ENCODE measurements at places on chromosomes 7 and 10.

DNA sequence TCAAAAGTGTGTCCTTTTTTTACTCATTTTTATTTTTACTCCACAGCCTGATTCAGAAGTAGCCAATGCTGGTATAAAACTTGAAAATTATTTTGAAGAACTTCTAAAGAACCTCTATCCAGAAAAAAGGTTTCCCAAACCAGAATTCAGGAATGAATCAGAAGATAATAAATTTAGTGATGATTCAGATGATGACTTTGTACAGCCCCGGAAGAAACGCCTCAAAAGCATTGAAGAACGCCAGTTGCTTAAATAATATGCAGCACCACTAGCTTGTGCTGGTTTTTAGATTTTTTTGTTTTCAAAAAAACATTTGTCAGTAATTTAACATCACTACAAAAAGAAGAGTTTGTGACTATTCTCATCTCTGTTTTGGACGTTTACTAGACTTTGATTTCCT is 116.5 kb downstream of the SVOPL start:
- no peak for DNase-seq

DNA sequence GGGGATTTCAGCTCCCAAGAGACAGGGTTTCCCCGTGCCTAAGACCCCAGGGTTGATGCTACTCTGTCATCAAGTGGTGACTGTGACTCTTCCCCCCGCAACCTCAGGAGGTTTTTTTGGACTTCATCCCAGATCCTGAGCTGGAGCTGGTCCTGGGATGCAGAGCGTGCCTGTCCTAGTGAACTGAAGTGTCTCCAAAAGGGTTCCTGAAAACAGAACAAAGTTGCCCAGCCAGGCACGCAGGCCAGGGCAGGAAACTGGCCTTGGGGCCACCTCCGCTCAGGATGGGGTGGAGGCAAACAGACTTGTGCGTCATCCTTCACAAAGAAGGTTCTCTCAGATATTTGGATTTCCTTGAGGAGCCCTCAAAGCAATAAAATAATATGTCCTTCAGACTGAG is 118.9 kb downstream of the ITIH5 start:
- DNase-seq = no peak

DNA sequence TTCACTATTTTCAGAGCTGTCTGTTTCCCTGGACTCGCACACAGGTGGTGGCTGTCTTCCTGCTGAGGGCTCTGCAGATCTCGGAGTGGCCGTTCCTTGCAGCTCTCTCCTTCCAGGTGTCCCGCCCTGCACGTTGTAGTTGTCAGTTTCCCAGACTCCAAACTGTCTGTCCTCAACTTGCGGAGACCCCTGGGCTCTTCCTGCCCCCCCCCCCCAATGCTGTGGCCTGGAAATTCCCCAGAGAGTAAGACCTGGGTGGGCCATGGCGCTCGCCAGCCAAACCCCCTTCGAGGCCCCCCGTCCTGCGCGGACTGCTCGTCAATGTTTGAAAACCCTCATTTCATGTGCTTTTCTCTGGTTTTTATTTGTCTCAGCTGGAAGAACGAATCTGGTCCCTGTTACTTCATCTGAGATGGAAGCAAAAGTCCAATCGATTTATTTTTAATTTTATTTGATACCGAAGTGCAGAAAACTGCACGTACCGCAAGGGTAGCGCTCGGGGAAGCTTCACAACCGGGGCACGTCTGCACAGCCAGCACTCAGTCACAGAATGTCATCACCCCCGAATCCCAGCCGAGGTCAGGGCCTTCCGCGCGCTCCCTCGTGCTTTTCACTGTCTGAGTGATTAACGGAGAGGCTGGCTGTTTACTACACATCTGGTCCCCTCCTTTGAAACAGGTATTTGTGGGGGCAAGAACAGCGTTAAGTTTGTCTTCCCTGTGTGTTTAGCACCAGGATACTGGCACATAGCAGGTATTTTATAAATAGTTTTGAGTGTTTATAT is 46.4 kb upstream of the NKX6-2 start:
- no peak for DNase-seq

GRCh38 chr10:117993166-117993565 is 53.6 kb downstream of the RAB11FIP2 start:
- DNase-seq = no peak

DNA sequence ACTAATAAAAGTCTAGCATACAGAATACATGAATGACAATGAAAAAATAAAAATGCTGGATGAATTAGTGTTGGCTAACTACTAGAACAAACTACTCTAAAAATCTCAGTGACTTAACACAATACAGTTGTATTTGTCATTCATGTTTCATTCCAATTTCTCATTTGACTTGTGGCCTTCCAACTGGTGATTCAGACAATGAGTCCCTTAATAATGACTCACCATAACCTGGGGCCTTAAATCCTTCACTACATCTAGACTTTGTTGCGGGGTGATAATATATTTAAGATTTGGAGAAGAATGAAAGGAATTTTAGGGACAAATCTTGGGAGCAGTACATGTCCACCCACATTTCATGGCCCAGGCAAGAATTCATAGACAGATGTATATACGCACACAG is 90.5 kb upstream of the POM121L12 start:
- no peak for DNase-seq

GRCh38 chr7:77188731-77189437 is 10.7 kb downstream of the FGL2 start:
- no peak for DNase-seq

DNA sequence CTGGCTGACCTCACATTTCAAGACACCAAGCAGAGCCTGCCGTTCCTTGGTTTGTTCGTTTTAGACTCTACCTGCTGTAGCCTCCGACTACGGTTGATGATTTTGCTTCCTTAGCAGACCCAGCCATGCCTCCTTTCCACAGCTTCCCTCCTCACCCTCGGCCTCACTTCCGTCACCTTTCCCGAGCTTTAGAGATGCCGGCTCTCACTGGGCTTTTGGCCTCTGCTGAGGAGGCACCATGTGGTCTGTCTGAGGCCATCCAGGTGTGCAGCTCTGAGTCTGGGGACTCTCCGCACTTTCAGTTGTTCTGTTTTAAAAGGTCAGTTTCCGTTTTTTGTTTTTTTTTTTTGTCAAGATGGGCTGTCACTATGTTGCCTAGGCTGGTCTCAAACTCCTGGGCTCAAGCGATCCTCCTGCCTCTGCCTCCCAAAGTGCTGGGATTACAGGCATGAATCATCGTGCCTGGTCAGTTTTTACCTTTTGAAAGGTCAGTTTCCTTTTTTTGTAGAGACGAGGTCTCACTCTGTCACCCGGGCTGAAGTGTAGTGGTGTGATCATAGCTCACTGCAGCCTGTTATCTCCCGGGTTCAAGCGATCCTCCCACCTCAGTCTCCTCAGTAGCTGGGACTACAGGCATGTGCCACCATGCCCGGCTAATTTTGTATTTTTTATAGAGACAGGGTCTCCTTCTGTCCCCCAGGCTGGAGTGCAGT is 11.7 kb downstream of the ORAI2 start:
- no peak for DNase-seq

GRCh38 chr10:124999433-125000365 is 57.8 kb downstream of the ZRANB1 start:
- DNase-seq = no peak

GRCh38 chr7:22066522-22066921 is 120.8 kb upstream of the CDCA7L start:
- DNase-seq = no peak

GRCh38 chr7:94838717-94839116 is 68.7 kb upstream of the PPP1R9A start:
- no peak for DNase-seq

DNA sequence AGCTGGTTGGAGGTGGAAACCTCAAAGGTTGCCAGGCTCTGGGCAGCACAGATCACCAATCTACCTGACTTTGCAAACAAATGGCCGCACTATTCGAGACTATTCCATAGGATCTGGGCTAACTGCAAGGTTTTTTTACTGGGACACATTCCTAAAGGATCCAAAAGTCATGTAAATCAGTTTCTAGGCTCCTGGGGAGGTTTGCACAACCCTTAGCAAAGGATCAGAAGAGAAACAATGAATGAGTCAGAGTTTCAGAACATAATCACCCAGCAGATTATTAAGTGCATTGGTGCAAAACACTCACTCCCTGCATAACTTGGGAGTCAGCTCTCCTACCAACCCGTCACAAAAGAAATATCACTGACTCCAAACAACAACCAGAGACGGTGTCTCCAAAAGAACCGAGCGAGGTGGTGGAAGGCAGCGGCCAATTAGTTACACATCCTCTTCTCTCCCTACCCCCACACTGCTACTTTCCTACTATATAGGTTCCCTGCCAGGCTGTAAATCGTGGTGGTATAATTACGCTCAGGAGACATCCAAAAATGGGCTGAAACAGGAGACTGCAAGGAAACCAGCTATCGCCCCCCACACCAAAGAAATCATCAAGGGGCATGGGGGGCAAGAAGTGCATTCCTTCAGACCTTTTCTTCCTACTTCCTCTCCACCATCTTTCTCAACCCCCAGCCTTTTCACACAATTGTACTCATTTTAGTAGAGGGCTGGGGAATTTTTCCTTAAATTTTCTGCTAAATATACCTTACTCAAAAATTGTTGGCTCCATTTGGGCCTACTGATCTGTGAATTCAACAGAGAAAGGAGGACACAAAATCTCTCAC is 3.2 kb downstream of the UBE2H start:
- DNase-seq = peak; percentile 21

GRCh38 chr10:105025092-105025491 is 384.0 kb downstream of the SORCS3 start:
- no peak for DNase-seq

- no peak for DNase-seq
These were observed 140.6 kb downstream of the ALOX5 start for GRCh38 chr10:45514291-45515270.

DNA sequence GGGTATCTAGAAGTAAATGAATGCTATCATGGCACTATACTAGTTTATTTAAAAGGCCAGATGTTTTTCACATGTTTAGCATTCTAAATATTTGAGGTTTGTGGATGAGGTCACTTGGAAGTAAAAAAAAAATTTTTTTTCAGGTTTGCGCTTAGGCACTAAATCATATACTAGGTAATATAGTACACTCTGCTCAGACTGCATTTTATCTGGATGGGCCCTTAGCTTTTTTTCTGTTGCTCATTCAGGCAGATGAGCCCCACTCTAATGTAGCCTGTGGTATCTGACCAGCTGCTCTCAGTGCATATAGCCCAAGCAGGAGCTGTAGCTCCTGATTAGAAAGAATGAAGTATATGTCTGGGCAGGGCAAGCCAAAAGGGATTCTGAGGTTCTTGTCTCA is 210.1 kb downstream of the AUTS2 start:
- no peak for DNase-seq

DNA sequence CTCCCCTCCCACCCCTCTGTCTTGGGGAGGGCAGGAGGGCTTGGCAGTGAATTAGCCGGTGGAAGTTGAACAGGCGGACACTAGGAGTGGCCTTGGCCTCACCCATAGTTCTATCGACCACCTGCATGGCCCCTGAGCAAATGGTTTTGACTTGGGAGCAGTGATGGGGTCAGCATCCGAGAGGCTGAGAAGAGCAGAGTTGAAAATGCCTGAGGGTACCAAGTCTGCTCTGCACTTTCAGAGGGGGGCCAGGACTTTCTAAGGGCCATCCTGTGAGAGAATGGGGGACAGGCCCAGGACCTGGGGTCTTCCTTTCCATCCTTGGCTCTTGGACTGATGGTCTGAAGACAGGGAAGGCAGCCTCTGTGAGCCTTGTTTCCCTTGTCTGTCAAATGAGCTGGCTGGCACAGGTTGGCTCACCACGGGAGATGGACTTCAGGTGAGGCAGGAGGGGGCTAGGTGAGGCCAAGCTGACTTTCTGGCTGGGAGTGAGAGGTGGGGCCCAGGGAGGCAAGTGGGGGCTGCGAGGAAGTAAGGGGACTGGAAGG is 29.4 kb downstream of the CDH23 start:
- no peak for DNase-seq

GRCh38 chr7:97001656-97002554 is 3.4 kb upstream of the DLX6 start:
- no peak for DNase-seq

GRCh38 chr7:66815951-66816350 is 75.4 kb downstream of the RABGEF1 start:
- DNase-seq = no peak

- DNase-seq = no peak
These were observed 50.1 kb downstream of the NSUN6 start for GRCh38 chr10:18601321-18601720.

- peak; percentile 40 for DNase-seq
These were observed 198.9 kb downstream of the REEP3 start for GRCh38 chr10:63720072-63720537.

- no peak for DNase-seq
These were observed 371.7 kb downstream of the ZNF716 start for GRCh38 chr7:57821438-57822382.

GRCh38 chr7:47215049-47215448 is 366.9 kb downstream of the TNS3 start:
- DNase-seq = no peak

- DNase-seq = peak; percentile 26
These were observed at the start of gene C10orf67 for GRCh38 chr10:23344241-23344841. TSS of gene C10orf67 (minus strand) at chr10:23344797. CDS start at chr10:23344774, 23 bp downstream.

DNA sequence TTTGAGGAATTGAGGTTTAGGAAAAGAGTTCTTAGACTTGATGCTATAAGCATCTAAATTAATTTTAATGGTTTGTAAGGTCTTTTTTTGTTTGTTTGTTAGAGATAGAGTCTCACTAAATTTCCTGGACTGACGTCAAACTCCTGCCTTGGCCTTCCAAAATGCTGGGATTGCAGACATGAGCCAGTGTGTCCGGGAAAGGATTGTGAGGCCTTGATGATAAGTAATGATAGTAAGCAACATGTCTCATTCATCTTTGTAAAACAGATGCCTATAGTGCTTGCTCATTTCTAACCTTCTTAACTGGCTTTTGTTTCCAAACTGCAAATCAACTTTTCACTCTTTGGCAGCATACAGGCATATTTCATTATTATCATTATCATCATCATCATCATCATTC is 176.0 kb upstream of the KCND2 start:
- DNase-seq = no peak

GRCh38 chr7:90669492-90669891 is 73.4 kb downstream of the CDK14 start:
- DNase-seq = no peak

DNA sequence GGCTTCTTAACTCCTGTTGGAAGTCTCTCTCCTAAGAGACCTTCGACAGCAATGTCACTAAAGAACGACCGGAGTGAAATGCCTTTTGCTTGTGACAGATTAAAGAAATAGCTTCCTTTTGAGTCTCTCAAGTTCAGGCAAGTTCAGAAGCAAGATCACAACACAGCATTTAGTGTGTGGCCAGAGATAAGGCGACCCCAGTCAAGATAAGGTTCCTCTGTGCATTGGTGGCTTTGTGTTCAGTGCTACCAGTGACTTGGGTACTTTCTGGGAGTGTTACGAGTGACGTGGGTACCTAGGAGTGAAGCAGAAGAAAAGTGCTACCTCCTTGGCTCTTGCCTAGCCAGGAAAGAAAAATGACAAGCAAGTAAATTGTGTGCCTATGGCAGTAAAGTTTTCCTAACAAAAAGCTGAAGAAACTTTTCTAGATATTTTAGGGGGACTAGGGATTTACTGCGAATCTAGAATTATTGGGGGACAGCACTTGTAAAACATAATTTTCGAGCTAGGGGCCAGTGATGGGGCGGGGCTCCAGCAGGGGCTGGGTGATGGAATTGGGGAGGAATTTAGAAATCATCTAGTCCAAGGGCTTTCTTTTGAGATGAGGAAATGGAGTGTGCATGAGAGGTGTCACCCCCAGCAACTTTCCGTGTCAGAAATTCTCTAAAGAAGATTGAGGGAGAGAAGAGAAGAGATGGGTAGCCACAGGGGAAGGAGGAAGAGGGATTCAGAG is 191.9 kb upstream of the LYZL2 start:
- DNase-seq = no peak

- no peak for DNase-seq
These were observed 424.2 kb upstream of the CNTNAP2 start for GRCh38 chr7:145692237-145692950.

All from stimulated activated naive CD8-positive, alpha-beta T cell treated with anti-CD3 and anti-CD28 coated beads, Interleukin-15, Interleukin-2, amounts not matched to agents 100 U/mL and 50 U/mL, for 24 hours (primary cell).